ENCODE measurements at places on chromosomes 2 and 18.
A peak's percentile ranks its signal among the peaks of the same experiment; 100 is the strongest.

GRCh38 chr2:180698668-180699067, 281.7 kb upstream of the UBE2E3 start:
- DNase-seq = no peak

DNA sequence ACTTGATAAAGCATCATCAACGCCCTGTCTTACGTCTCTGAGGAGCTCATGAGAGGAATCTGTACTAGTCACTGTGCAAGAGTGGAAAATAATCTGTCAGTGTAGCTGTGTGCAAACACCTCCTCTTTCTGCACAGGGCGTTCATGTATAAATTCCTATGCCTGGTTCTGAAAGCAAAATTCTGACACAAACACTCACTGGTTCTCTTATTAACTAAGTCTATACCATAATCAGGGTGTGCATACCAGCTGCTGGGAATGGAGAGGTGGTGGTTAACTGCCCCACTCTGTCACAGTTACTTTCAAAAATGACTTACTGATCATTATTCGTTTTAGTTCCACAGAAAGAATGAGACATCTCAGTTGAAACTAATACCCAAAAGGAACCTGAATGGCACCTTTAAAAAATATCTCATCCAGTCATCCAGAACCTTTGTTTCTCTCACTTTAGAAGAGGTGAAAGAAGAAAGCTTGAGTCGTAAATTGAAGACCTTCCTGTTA, 35.7 kb downstream of the STK39 start:
- no peak for DNase-seq

- DNase-seq = no peak
Measured at GRCh38 chr2:225190987-225191386, 148.7 kb upstream of the DOCK10 start.

DNA sequence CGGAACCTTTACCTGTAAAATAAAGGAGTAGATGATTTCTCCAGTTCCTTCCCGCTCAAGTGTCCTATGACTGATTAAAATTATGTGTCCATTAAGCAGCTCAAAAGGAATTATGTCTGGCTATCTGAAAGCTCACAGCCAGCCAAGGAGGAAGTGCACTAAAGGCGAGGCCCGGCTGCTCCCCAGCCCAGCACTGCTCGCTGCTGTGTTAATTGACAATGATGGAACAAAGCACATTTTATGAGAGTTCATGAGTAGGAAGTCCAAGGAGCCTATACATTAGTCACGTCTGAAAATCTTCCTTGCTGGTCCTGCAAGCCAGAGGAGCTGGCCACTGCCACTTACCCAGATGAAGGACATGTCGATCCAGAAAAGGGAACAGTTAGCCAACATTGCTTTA, 14.3 kb downstream of the TTC32 start:
- peak; percentile 52 for DNase-seq

DNA sequence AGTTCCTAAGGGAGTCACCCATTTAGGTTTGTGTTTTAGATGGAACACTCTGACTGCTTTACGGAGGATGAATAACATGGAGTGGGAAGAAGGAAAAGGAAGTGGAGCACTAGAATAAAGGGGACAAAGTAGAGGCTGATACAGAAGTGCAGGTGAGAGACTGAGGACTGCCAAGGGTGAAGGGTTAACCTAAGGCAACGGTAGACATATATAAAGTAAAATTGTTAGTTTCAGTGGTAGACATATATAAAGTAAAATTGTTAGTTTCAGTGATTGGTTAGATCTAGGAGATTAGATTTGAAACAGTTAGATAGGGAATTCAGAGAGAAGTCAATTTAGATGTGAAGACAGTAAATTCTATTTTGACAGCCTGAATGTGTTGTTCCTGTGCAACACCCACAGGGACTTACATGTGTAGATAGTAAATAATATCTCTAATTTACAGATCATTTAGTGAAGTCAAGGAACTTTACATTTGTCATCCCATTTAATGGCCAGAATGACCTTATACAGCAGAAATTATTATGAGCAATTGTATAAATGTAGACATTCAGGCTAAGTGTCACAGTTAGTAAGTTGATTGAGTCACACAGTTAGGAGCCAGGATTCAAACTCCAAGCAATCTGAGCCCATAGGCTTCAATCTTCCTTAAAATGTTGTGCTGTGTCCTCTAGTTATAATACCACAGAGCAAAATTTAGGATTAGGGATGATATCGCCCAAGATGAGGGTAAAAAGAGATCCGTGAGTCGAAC, 270.8 kb upstream of the UBE2E3 start:
- no peak for DNase-seq

- no peak for DNase-seq
Measured at GRCh38 chr18:65425366-65425765, 325.4 kb upstream of the CDH7 start.

- peak; percentile 71 for DNase-seq
Measured at GRCh38 chr2:47631792-47632398, 151.1 kb upstream of the MSH6 start.

GRCh38 chr2:230773039-230773773, 60.6 kb downstream of the CAB39 start:
- DNase-seq = no peak

- DNase-seq = no peak
Measured at GRCh38 chr2:23477392-23477791, 92.4 kb downstream of the KLHL29 start.

DNA sequence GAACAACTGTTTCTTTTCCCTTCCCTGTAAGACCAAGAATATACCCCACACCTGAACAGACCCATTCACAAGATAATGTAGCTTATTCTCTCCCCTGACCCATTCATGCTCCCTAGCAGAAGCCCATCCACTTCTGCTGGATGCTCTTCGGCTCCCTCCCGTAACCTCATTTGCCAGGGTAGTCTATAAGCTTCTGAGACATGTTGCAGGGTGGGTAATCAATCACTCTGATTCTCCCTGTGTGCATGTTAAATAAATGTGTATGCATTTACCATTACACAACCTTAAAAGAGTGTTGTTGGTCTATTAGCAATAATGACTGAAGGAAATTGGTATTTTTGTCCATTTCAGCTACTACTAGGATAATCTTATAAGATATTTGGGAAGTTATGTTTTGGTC, 1.3 kb downstream of the SLC19A3 start:
- no peak for DNase-seq

- DNase-seq = no peak
Measured at GRCh38 chr2:175560521-175561169, 379.1 kb upstream of the ATP5MC3 start.

GRCh38 chr2:75475976-75476375, 84.8 kb downstream of the EVA1A start:
- DNase-seq = no peak

Measured in HT-29 (cell line).